ENCODE measurements at places on chromosomes 7 and 10. TPM values are rescaled to one million over a fixed set of nuclear protein-coding genes. Genes with fewer than 3 reads are reported as not detected.
A peak's percentile ranks its signal among the peaks of the same experiment; 100 is the strongest.

DNA sequence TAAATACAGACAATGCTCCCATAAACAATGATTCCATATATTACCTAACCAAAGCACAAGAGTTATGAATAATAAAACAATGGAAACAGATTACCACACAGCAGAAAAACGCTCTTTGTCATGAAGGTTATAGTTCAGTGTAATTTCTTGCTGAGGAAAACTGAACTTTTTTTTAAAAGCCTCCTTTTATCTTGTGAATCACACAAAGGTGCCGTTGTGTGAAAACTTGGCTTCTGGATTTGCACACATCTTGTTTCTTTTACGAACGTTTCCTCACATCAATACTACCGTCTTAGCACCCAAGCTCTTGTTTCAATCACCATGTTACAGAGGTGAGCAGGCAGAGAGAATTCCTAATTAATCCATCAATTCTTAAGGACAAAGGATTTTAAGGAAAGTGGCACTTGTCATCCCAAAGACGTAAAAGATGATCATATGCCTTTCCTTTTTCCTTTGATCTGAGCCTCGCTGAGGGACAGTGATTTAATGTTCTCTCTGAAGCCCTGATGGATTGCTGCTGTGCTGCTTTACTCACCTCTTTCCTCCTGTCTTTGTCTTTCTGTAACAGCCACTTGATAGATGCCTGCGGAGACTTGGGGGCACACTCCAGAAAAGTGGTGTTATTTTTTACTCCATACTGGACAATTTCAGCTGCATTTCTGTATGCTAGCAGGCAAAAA, 110.1 kb downstream of the CD36 start:
- no peak for DNase-seq

WDR86 gene
- total RNA-seq: 0.48 TPM

UBE2D1 gene
- 61.2 TPM for total RNA-seq

DNA sequence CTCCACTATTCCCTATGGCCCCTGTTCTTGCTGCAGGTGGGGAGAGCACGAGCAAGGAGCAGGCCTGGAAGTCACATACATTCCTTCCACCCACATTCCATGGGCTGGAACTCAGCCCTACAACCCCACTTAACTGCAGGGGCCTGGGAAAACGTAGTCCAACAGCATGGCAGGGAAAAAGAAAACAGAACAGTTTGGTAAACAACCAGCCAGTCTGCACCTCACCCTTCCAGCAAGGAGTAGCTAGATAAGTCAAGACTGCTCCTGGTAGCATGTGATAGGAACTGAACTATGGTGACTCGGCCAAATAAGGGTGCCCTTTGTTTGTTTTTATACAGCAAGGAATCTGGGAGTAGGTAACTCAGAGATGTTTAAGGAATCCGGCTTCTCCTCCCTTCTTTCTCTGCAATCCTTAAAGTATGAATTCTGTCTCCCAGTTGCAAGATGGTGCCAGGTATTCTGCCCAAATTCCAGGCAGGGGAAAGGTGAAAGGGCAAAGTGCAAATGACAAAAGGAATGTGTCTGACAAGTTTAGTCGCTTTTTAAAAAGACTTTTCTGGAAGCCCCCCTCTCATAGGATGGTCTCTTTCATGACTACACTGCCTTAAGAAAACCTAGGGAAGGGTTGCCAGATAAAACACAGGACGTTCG, 311.7 kb upstream of the NEBL start:
- DNase-seq: no peak

GRCh38 chr7:7698930-7699329, 19.5 kb downstream of the RPA3 start:
- DNase-seq: peak; percentile 43

- no peak for DNase-seq
Measured at GRCh38 chr10:79459243-79459642, 13.8 kb upstream of the ZCCHC24 start.

- peak; percentile 62 for DNase-seq
Measured at GRCh38 chr7:158549616-158550393, 37.8 kb downstream of the PTPRN2 start.

DNA sequence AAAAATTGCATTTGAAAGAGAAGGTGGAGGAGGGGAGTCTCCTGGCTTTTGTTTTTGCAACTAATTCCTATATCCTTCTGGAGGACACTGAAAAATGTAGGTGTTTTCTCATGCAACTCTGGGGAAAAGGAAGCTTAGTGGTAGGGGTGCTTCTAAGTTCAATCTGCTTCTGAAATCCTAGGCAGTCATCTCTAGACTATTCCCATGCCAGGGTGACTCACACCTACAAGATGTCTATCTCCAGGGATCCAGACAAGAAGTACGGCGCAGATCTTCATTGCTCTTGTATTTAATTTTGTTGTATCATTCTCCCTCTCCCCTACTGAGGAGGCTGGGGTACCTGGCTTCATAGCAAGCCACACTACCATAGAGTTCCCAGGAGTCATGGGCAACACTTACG, 258.8 kb downstream of the PHF14 start:
- DNase-seq: no peak

DNA sequence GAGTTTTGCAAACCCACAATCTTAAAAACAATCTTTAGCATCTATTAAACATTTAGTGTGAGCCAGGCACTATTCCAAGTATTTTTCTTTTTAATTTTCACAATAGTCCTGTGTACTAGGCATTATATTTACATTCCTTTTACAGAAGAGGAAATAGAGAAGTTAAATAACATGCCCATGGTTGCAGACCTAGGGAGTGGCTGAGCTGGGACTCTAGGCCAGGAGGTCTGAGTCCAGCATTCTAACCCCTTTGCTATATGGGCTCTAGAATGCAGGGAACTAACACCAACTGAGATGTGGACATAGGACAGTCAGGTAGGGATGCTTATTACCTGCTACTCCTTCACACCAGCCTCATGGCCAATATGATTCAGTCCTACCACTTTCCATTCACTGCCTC, 243.8 kb downstream of the XPNPEP1 start:
- DNase-seq: no peak

DNA sequence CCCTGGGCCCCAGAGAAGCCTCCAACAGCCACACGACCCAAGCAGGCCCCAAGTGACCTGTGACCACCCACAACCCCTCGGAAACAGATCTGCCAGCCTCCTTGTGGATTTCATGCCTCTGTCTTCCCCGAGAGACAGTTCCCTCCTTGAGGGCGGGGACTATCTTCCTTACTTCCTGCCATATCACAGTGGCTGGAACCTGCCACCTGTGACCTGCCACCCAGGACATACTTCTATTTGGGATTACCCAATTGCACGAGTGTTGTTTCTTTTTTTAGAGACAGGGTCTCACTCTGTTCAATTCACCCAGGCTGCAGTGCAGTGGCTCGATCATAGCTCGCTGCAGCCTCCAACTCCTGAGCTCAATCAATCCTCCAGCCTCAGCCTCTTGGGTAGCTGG, 25.9 kb downstream of the TNRC18 start:
- no peak for DNase-seq

DNA sequence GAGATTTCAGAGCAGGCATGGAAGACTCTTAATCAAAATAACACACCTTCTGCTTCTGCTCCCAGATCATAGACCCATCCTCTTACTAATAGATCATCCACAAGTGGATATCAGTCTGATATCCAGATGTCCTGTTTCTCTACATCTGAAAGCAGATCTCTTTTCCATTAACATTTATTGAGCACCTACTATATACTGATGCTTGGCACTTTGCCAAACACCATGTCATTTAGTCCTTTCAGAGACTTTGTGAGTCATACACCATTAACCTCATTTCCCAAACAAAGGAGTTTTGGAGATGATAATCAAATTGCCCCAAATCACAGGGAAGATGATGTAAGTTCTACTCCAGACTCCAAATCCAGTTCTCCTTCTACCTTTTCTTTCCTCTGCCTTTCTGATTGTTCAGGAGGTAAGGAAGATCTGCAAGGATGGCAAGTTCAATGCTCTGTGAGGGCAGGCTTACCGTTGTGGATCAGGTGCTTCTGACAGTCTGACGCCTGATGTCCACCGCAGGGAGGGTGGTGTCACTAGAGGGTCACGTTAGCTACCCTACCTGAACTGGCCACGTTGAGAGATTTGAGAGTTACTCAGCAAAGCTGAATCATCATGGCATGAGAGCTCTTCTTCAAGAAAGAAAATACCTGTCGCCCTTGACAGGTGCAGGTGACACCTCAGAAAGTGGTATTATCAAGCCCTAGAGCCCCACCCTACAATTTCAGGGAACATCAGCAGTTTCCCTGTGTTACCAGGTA, 269.6 kb upstream of the ZMIZ1 start:
- no peak for DNase-seq

DNA sequence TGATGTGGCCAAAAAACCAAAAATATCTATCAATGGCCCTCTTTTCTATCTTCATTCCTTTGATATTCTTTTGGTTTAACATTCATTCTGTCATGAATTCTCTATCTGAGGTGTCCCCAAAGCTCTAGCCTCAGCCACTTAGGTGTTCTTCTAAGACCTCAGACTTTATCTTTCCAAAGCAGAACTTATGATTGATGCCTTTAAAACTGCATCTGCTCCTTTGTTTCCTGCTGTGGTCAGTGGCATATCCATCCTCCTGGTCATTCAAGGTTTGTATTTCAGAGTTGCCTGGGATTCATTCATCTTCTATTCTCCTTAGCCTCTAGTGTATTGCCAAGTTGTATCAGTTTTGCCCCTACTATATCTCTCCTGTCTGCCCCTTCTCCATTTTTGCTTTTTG, 30.6 kb downstream of the FHIP2A start:
- DNase-seq: no peak

- no peak for DNase-seq
Measured at GRCh38 chr10:129796710-129797420, 167.2 kb downstream of the EBF3 start.

- DNase-seq: peak; percentile 72
Measured at GRCh38 chr10:70903262-70903921, 15.0 kb upstream of the PCBD1 start.

C10orf143 gene
- 2.2 TPM for total RNA-seq

- no peak for DNase-seq
Measured at GRCh38 chr7:731440-732085, 4.5 kb upstream of the PRKAR1B start.

- no peak for DNase-seq
Measured at GRCh38 chr7:70416347-70416985, 715.5 kb upstream of the GALNT17 start.

DNA sequence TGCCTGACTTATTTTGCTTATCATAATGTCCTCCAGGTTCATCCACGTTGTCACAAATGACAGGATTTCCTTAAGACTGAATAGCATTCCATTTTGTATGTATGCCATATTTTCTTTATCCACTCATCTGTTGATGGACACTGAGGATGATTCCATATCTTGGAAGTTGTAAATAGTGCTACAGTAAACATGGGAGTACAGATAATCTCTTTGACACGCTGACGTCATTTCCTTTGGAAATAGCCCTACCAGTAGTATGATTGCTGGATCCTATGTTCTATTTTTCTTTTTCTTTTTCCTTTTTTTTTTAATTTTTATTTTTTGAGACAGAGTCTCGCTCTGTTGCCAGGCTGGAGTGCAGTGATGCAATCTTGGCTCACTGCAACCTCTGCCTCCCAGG, 167.6 kb downstream of the CTTNBP2 start:
- no peak for DNase-seq

- DNase-seq: no peak
Measured at GRCh38 chr7:48250441-48250951, 79.2 kb downstream of the ABCA13 start.

- no peak for DNase-seq
Measured at GRCh38 chr10:6530966-6531365, 49.1 kb downstream of the PRKCQ start.

PALD1 gene
- total RNA-seq: 4.6 TPM

- DNase-seq: no peak
Measured at GRCh38 chr7:35576031-35576573, 118.8 kb downstream of the HERPUD2 start.

PWWP2B gene
- total RNA-seq: 23.0 TPM

GRCh38 chr7:141431711-141432110, 119.5 kb upstream of the AGK start:
- DNase-seq: no peak

TSPAN33 gene
- 11.8 TPM for total RNA-seq

MGMT gene
- 16.6 TPM for total RNA-seq

DNA sequence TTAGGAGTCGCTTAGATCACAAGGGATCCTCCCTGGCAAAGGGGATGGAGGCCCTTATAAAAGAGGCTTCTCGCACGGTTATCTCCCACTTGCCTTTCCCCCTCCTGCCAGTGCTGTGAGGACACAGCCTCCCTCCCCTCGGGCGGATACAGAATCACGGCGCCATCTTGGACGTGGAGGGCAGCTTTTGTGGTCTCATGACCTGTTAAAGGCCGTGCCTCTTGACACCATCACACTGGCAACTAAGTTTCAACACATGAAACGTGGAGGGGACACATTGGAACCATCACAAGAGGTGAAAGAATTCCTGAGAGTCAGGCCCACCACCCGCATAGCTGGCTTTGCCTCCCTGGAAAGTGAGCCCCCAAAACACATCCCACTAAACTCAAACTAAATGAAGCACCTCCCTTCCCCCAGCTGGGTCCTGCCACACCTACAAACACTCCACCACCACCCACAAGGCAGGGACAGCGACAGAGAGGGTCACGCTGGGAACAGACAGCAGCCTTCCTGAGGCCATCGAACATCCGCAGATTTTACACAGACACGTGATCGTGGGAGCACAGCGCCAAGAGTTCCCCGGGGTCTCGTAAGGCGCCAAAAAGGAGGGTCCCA, 110.6 kb downstream of the TCERG1L start:
- DNase-seq: no peak

GRCh38 chr10:110919971-110920881, 822 bp downstream of the SHOC2 start:
- peak; percentile 53 for DNase-seq

DNA sequence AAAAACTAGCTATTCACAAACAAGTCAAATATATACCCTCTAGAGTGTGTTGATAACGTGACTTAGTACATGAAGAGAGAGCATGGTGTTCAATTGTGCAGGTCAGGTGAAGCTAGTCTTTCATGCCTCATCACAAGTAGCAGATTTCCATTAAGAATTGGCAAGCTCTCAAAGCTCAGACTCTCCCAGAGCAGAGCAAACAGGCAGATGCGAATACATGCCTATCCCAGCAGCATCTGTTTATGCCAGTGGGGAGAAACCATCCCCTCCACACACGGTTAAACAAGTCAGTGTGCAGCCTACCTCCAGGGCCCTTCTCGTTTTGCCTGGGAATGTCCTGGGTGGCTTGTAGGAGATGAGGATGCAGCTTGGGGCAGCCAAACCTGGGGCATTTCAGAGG, 532.5 kb upstream of the C7orf33 start:
- DNase-seq: no peak

DNA sequence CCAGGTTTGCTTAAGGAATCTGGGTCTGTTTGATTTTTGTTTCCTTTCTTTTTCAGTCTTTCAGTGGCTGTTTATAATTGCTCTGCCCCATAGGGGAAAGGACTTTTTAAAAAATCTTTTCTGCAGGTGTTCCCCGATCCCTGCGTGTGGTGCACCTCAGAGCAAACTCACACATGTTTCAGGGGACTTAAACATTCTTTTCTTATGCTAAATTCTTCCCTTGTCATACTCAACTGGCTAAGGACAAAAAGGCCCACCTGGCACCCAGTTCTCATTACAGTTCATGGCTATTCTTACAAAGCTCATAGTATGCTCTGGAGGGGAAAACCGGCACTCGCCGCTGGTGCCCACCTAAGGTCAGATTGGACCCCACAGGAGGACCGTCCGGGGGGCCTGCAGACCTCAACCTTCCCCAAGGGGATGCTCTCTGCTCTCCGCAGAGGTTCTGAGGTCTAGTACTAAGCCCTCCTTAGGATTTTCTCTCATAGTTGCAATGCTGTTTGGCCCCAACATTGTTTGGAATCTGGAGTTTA, 220.3 kb downstream of the HGF start:
- DNase-seq: no peak

All from Right ventricle myocardium superior (tissue), 1 donor.